ENCODE measurements at places on chromosomes 6 and 20. TPM values are rescaled to one million over a fixed set of nuclear protein-coding genes. Genes with fewer than 3 reads are reported as not detected.

DNA sequence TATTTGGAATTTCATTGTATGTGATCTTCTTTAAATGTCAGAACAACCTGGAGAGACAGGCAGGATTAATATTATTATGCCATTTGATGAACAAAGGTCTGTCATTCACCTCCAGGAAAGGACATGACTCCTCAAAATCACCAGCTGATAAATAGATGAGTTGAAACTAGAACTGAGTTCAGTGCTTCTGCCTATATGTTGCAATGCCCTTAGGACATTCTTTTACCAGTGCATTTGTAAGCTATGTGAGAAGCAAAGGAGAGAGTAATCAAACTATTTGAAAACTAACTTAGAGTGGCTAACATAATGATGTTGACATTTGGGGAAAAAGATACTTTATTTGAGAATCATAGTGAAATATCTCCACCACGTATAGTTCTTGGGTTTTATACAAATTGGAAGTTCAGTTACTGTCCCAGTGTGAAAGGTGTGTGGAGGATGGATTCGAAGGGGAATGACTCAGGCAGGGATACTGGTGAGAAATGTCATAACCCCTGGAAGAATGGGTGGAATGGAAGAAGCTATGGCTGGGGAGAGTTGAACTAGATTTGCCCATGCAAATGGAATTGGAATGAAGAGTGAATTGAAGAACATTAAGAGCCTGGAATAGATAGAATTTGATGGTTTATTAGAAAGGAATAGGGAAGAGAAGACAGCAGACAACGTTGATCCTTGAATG, 21.5 kb downstream of the PKIB start:
- no peaks in the 10 kb centered on the region for H3K4me1 ChIP-seq
- peaks cover 15% of the 10 kb centered on the region for H3K36me3 ChIP-seq
- no peak overlapping the region for H3K4me3 ChIP-seq
- no peak for DNase-seq
- H3K27me3 ChIP-seq, result no peaks in the 10 kb centered on the region

GRCh38 chr6:68197356-68197755, 437.7 kb upstream of the ADGRB3 start:
- H3K27ac ChIP-seq, result no peak overlapping the region
- H3K27me3 ChIP-seq, result no peaks in the 10 kb centered on the region
- no peak overlapping the region for H3K4me3 ChIP-seq

DNA sequence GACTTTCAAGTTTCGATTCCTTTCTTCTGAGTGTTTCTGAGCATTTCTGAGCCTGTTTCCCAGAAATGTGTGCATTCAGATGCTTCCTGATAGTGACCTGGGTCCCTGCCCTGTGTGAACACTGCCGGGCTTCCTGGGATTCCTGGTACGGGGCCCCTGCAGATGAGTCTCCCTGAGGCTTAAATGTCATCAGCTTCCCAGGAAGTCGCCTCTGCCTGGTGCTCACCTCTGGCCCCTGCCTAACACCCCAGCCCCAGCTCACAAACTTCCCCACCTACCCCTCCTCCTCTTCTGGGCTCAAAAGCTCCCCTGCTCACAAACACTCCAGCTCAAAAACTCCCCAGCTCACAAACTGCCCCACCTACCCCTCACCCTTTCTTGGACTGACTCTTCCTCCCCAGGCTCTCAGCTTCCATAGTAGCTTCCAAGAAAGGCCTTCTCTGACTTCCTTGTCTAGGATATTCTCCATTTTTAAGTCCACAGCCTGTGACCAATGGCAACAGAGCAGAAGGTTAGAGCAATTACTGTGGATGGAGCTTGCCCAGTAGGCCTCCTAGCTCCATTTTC, 42.0 kb downstream of the TGM2 start:
- peak overlapping the region; percentile 0 for H3K27ac ChIP-seq
- no peaks in the 10 kb centered on the region for H3K36me3 ChIP-seq
- no peak overlapping the region for H3K4me3 ChIP-seq
- DNase-seq, result peak; percentile 11

DNA sequence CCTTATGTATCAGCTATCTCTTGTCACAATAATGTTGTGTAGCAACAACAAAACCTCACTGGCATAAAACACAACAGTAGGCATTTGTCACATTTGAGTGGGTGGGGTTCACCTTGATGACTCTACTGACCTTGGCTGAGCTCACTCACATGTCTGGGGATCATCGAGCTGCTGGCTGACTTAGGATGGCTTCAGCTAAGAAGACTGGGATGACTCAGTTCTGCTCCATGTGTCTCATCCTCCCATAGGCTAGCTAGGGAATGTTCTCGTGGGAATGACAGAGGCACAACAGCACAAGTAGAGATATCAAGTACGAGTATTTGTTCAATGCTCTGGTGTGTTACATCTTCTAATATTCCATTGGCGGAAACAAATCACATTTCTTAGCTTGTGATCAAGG, 167.9 kb downstream of the PLCB1 start:
- DNase-seq, result no peak
- H3K27ac ChIP-seq, result no peak overlapping the region
- no peak overlapping the region for H3K4me3 ChIP-seq
- no peaks in the 10 kb centered on the region for H3K27me3 ChIP-seq

The SLC22A2 gene
- total RNA-seq, result not detected

Data from neural progenitor cell (in vitro differentiated cells).